ENCODE measurements at places on chromosomes 3 and 15.
A peak's percentile ranks its signal among the peaks of the same experiment; 100 is the strongest.

DNA sequence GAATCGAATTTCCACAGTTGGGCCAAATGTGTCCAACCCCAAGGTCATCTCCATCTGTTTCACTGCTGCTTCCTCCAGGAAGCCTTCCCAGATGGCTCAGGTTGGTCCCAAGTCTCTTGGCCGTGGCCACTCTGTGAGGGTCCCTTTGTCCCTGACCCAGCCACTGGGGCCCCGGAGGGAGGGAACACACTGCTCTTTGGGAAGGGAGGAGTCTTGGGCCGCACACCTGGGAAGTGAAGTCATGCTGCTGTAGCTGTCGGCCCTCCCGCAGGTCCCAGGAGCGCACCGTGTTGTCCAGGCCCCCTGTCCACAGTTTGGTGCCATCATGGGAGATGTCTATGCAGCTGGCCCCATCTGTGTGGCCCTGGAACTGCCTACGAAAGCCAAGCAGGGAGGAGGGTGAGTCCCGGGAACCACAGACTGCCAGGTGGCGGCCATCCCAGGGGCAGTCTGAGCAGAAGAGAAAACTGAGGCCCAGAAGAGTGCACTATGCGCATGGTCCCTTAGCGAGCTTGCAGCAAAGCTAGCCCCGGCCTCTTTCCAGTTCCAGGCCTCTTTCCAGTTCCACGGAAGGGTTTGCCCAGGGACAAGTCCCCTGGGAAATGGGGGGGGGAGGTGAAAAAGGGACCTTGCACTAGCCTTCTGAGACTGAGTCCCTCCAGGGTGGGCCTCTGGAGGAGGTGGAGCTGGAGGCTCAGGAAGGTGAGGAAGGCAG is 44.6 kb downstream of the TLE3 start:
- DNase-seq = no peak

- DNase-seq = no peak
These were observed 30.8 kb downstream of the ARHGEF26 start for GRCh38 chr3:154151969-154152368.

GRCh38 chr3:192861972-192862371 is 55.7 kb downstream of the MB21D2 start:
- DNase-seq = no peak

DNA sequence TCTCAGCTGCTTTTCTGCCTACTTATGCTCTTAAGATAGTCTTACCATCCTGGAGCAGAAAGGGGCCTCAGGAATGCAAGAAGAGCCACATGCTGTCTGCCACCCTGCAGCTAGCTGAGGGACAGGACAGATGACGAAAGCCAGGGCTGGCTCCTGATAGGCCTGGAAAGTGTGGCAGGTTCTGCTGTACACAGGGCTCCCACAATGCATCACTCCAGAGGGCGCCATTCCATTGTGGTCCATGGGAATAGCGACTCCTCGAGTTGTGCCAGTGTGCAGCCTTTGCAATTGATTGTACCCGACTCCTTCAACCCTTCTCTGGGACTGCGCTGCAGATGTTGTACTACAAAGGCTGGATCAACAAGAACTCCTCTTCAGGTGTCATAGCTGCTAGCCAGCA is 11.2 kb downstream of the ACAN start:
- DNase-seq = no peak

- no peak for DNase-seq
These were observed 92.3 kb upstream of the THRB start for GRCh38 chr3:24586920-24587319.

- DNase-seq = no peak
These were observed 476.8 kb downstream of the AGBL1 start for GRCh38 chr15:86556396-86557017.

GRCh38 chr3:30760040-30760695 is 134.3 kb downstream of the GADL1 start:
- DNase-seq = no peak

DNA sequence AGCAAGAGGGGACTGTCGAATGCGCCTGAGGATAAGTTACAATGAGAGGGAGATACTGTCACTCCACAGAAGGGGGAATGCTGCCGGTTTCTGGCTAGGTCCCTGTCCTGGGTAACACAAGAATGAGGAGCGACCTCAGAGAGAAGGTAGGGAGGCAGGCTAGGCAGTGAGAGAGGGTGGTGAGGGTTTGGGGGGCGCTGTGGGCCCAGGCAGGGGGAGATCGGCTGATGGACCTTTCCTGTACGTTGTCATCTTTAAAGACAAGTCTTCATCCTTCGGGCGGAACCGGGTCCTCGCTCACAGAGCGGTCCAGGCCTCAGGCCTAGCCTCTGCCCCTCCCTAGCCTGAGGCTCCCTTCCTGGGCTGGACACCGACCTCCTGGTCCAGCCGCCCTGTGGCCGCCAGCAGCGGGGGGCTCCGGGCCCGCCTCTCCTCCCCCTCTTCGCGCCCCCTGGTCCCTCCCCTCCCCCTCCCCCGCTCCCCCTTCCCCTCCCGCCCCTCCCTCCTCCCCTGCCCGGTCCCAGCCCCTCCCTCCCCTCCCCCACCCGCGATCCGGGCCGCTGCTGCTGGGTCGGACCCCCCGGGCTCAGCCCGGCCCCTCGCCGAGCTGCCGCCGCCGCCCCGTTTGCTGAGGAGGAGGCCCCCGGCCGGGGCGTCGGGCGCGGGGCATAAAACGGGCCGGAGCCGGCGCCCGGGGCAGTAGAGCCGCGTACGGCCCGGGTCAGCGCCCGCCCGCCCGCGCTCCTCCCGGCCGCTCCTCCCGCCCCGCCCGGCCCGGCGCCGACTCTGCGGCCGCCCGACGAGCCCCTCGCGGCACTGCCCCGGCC is at the start of gene CHRD:
TSS of gene CHRD (plus strand) at position 697 of the 827 bp plus-strand sequence. CDS start 265 bp downstream, outside the sequence.
- DNase-seq = no peak

- peak; percentile 5 for DNase-seq
These were observed 646 bp upstream of the SLC35G2 start for GRCh38 chr3:136818191-136818768.

GRCh38 chr15:80423215-80423614 is 19.0 kb downstream of the ARNT2 start:
- no peak for DNase-seq

- no peak for DNase-seq
These were observed 149.0 kb downstream of the CBLB start for GRCh38 chr3:105719791-105720190.

GRCh38 chr3:58999134-58999773 is 50.6 kb downstream of the CFAP20DC start:
- DNase-seq = no peak

- DNase-seq = no peak
These were observed 127.7 kb downstream of the SV2B start for GRCh38 chr15:91227766-91228165.

- peak; percentile 27 for DNase-seq
These were observed 1.0 kb downstream of the ANP32A start for GRCh38 chr15:68819495-68820294.

GRCh38 chr3:114299421-114299820 is 5.6 kb downstream of the TIGIT start:
- no peak for DNase-seq

GRCh38 chr15:68330901-68331300 is 53.4 kb downstream of the FEM1B start:
- no peak for DNase-seq

- DNase-seq = no peak
These were observed at the start of gene FBLN2 for GRCh38 chr3:13548696-13549622. Gene FBLN2, plus strand, starts transcription at chr3:13549125. Its CDS starts 21,231 bp downstream, at chr3:13570356.

DNA sequence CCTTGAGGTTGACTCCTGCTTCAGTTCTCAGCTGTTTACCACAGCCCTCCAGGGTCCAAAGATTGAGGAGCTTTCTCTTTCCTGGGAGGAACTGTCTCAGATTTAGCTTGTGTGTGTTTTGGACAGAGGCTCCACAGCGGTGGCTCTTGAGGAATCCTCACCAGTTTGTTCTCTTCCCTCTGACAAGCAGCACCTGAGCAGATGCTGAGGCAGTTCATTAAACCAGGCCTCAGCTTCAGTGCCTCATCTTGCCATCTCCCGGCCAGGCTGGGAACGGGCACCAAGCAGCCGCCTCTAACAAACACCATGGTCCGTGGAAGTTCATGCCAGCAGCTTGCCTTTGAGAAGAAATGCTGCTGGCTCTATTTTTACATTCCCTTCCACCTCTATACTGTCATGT is 25.8 kb upstream of the TIMP4 start:
- DNase-seq = no peak

DNA sequence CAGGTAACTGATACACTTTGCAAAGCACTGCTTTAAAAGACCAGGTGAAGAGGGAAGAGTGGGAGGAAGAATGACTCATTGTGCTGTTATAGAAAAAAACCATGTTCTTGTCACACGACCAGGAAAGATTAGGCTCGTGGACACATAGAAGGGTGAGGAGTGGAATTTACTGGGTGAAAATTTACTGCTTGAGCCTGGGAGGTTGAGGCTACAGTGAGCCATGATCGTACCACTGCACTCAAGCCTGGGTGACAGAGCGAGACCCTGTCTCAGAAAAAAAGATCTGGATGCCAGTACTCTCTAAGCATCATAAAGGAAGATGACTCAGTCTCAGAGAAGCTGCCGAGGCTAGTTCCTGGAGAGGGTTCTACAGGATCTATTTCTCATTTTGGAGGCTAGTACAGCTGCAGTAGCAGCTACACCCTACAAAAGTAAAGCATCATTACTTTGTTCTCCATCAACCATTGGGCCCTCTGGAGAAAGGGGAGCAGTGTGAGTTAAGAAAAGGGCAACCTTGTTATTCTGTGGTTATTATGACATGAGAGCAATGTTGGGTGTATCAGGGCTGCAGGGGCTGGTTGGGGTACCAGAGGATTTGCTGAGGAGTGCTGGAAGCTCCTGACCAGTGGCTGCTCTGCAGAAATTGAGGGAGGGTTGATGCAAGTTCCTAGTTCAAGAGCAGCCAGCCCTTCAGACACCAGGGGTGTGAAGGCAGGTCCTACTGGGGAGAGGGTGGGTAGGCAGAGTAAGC is 75.4 kb downstream of the CMTM8 start:
- DNase-seq = no peak

DNA sequence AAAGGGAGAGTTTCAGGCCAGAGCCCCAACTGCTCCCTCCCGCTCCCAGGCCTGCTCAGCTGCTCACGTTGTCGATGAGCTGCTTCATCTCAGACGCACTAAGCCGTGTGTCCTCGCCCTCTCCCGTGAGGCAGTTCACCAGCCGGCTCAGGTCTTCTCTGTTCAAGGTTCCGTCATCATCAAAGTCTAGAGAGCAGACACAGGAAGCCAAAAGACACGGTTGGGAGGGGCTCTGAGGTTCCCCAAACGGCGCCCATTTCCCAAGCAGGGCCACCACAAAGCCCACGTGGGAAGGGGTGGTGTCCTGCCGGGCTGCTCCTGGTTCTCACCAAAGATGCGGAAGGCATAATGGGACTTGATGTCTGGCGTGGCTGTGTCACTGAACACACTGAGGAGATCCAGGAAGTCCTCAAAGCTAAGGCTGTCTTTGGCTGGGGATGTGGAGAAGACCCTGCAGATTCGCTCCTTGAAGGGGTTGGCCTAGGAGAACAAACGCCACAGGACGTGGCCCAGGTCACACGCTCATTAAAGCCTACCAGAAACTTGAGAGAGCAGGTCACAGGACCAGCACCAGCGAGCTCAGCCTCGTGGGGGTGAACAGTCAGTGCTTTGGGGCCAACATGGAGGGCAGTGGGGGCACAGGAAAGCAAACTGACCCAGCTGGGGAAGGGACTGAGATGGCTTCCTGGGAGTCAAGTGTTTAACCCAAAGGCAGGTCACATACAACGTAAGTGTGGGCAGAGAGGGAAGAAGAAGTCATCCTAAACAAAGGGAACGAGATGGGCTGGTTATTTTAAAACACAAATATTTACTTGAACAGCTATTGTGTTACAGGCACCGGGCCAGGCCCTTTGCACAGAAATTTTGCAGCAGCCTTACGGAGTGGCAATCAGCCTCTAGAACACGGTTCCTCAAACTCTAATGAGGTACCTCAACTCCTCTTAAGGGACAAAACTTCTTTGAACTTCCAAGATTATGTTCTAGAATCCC is 2.4 kb downstream of the CIB1 start:
- DNase-seq = peak; percentile 20

GRCh38 chr3:151282921-151283320 is 4.6 kb upstream of the P2RY14 start:
- DNase-seq = no peak

- DNase-seq = no peak
These were observed 3.6 kb upstream of the ATOSA start for GRCh38 chr15:52682781-52683180.

DNA sequence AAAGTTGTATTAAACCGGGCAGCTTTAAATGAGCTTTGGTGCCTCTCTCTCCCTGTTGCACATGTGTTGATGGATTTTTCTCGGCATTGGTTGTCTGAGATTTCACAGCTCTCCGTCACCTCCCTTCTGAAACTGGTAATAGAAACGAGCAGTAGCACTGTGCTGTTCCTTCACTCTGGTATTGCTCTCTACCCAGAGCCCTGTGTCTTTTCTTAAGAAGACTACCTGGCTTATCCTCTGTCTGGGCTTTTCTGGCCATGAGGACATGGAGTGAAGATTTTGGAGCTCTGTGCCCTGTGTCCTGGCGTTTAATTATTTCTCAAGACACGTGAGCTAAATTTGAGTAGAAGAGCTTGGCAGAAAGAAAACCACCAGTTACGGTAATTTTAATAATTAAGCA is 209.6 kb upstream of the EIF1B start:
- DNase-seq = no peak

DNA sequence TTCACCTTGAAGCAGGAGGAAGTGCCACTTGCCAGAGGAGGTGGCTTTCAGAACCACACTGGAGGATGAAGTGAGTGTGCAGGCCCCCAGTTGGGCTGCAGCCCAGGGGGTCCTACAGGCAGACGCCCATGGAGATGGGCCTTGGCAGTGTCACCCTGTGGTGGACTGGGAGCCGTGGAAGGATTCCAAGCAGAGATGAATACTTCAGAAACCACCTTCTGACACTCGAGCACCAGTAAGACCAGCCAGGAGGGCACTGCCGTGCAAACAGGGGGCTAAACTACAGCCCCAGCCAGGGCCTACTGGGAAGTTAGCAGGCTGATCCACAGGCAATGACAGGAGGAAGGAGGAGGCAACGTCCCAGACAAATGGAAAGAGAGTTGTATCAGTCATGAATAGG is 55.4 kb downstream of the VGLL4 start:
- DNase-seq = no peak

GRCh38 chr3:21392526-21392925 is 358.5 kb downstream of the ZNF385D start:
- DNase-seq = no peak
